Anterior cingulate cortex (tissue), 58 donors: ENCODE measurements at places on chromosomes 12 and 14.

GRCh38 chr14:101470266-101470665 lies 91.0 kb upstream of the DIO3 start:
- no peak for DNase-seq

DNA sequence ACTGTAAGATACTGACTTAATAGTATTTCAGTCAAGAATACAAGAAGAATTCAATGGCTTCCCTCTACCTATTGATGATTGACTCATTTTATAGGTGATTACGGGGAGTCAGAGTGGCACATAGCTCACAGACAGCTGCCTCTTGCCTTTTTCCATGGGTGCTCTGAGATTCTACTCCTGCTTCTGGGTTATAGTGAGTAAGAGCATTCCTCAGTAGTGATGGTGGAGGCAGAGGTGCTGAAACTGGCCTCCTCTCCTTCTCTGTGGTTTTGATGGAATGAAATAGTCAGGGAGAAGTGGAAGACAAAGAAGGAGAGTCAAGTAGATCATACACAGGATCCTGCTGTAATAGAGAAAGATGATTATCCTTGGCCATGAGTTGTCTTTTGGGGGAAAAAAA lies 438.2 kb upstream of the FAR2 start:
- DNase-seq = no peak

- no peak for DNase-seq
Observed at GRCh38 chr14:51616724-51617409, 34.8 kb upstream of the FRMD6 start.

- no peak for DNase-seq
Observed at GRCh38 chr14:64956697-64957406, 14.3 kb upstream of the GPX2 start.

GRCh38 chr12:124509676-124510300 lies 57.6 kb downstream of the NCOR2 start:
- DNase-seq = peak; percentile 37

GRCh38 chr14:76720382-76720813 lies 40.9 kb upstream of the VASH1 start:
- no peak for DNase-seq

DNA sequence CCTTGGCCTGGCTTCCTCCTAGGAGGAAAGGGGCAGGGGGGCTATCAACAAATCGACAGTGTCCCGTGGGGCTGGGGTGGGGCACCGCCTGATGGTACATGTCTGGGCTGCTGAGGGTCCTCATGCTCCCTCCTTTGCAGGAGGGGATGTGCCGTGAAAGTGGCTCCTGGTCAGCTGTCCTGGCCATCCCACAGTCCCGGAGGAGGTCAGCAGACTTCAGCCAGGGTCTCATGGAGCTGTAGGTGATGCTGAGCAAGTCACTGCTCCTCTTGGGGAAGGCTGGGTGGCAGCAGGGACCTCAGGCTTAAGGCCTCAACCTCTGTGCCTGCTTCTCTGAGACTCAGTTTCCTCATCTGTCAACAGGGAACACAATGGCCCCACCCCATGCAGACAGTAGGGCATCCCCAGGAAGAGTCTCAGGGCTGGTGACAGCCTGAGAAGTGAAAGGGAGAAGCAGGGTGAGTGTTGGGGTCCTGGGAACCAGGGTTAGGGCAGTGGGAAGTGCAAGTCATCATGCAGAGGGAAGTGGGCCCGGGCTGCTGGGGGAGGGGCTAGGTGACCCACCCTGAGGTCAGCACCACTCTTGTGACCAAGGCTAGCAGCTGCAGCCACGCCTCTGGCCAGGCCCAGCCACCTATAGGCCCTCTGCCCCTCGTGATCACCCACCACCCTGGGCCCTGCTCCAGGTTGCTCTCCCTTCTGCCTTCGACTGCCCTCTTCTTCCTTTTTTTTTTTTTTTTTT lies 4.4 kb upstream of the TNFAIP2 start:
- DNase-seq = no peak

- no peak for DNase-seq
Observed at GRCh38 chr14:64952598-64953309, 10.2 kb upstream of the GPX2 start.

DNA sequence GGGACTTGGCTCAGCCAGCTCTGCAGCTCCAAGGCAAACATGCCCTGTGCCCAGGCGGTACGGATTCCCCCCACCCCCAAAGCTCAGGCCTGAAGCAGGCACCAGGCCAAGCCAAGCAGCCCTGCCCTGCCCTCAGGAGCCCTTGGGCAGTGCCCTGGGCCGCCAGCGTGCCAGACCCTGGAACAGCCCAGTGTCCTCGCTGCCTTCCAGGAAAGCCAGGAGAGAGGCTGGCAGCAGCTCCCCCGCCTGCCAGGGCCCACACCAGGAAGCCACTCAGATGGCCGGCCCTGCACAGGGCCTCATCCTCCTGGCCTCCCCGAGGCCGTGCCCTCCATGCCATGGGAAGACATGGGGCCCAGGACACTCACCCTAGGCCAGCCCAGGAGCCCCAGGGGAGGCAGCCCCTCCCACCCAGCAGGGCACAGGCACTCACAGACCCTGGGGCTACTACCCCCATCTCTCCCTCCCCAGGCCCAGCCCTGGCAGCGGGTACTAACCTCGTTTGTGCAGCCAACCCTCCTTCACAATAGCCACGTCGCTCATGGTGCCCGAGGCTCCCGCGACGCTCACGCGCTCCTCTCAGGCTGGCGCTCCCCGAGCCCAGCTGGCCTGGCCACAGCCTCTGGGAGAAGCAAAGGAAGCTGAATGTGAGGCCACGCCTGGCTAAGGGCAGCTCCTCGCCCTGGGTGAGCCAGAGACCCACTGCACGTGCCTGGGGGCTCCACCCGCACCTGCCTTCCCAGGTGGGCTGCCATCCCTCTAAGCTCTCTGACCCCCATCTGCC lies 3.3 kb downstream of the AKT1 start:
- no peak for DNase-seq

DNA sequence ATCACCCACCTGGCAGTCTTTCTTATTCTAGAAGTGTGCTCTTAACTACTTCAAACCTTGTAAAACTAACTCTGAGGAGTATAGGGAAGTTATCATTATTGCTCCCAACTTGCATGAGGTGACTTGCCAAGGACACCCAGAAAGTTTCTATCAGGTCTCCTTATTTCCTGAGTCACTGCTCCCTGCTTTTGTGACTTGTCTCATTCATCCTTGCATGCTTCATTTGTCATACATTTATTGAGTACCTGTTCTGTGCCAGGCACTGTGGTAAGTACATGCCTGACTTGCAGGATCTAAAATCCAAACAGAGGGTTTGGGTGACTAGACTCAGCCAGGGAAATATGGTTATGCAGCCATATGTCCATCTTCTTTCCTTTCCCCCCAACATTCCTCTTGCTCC lies 25.5 kb downstream of the CFAP251 start:
- no peak for DNase-seq

DNA sequence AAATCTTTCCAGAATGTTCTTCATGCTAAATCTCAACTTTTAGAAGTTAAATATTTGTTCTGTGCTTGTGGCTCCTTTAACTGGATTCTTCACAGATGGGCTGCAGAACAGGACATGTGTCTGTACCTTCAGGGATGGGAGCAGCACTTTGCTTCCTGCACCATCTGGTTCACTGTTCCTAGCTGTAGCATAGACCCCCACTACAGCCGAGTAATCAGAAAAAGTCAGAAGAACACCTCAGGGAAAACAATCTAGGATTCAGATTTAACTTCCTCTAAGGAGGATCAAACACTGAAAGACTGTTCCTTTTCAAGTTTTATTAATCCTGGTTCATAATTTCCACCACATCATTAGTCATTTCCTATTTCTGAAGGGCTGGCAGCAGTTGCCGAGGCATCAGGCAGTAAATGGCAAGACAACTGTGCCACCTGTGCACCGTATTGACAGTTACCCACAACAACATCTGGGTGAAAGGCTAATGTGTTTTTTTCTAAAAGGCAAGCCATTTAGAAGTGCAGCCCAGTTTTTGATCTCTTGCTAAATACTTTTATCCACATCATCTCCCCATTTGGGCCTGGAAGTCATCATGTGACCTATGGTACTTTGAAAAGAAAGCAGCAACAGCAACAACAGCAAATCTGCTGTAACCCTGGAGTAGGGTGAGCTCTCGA lies 212.8 kb upstream of the BMP4 start:
- no peak for DNase-seq

DNA sequence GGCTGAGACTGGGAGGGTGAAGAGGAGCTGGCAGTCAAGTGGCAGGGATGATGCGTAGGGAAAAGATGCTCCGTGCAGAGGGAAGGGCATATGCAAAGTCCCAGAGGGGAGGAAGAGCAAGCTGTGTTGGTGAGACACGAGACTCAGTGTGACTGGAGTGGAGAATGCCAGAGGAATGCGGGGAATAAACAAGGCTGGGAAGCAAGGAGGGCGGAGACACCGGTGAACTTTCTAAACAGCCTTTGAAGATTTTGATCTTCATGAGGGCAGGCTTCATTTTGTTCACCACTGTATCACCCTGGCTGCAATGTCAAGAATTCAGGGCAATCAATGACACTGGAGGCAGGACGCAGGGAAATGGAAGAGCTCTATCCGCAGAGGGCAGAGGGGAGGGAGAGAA lies 535.8 kb downstream of the FUT8 start:
- DNase-seq = no peak

GRCh38 chr12:1815814-1816729 lies 4.3 kb upstream of the LRTM2 start:
- DNase-seq = no peak

DNA sequence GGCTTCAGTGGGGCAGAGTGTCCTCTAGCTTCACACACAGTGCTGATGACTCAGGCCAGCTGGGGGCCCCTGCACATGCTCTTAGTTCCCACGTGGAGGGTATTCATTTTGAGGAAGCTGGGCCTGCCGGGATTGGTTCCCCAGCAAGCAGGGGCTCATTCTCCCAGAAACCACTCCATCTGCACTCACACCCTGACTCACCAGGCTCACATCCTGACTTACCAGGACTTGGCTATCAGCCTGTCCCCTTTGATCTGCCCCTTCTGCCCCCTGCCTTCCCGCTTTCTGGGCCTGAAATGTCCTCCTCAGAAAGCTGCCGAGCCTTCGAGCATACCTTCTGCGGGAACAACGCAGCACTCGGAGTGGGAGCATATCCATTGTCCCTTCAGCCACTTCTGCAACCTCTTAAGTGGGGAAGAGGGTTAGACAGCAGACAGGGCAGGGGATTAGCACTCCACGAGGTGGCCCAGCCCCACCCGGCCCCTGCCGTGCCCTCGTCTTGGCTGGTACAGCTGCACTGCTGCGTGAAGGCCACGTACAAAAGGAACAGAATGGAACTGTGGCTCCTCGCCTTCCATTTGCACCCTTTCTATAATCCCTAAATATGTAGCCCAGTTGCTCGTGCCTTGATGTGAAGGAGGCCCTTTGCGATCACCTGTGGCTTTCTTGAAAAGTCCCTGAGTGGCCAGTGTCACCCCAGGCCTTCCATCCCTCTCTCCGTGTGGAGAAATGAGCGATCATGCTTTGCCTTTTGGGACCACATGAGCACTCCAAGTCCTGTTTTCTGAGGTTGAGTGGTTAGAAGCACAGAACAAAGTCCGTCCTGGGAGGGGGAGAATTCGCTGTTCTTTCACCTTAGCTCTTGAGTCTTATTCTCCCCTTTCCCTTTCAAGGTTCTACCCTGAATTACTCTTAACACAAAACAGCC lies 26.1 kb downstream of the TPCN1 start:
- no peak for DNase-seq

- peak; percentile 93 for DNase-seq
Observed at GRCh38 chr14:55051423-55052268, at the start of gene MAPK1IP1L. MAPK1IP1L (plus strand) TSS chr14:55051647; CDS start chr14:55061684, 10,037 bp downstream.
